Pulmonary artery endothelial cell (primary cell): ENCODE measurements at places on chromosomes 4 and X.
A peak's percentile ranks its signal among the peaks of the same experiment; 100 is the strongest.

GRCh38 chr4:10033191-10033881 is 12.0 kb upstream of the SLC2A9 start:
- DNase-seq, result no peak

- no peak for DNase-seq
Observed at GRCh38 chrX:121010218-121010617, 24.7 kb upstream of the CT47A1 start.

DNA sequence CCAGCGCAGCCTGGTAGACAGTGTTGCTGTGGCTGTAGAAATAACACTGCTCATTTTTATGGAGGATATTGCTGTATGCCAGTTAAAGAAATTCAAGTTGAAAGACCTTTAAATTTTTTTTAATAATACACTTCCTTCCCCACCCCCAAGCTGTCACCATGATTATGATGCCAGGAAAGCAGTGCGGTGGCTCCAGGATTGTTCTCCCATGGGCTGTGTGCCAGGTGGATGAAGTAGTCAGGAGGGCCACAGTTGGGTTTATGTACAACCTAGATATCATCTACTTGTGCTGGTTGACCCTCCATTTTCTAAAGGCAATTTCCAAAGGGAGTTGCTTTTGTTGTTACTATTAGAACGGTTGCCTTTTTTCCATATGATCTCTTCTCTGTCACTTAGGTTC is 136.6 kb downstream of the AFF1 start:
- DNase-seq, result no peak

GRCh38 chrX:137999552-137999951 is 433.6 kb downstream of the ZIC3 start:
- no peak for DNase-seq

- DNase-seq, result peak; percentile 85
Observed at GRCh38 chr4:185112104-185112503, 31.0 kb upstream of the SLC25A4 start.

GRCh38 chr4:141706445-141706844 is 70.1 kb downstream of the IL15 start:
- no peak for DNase-seq

GRCh38 chr4:131566026-131566425 is 1583.1 kb upstream of the PCDH10 start:
- DNase-seq, result no peak

- DNase-seq, result no peak
Observed at GRCh38 chrX:48475296-48475695, 703 bp upstream of the FTSJ1 start.
